ENCODE measurements at places on chromosomes 12 and 14.

DNA sequence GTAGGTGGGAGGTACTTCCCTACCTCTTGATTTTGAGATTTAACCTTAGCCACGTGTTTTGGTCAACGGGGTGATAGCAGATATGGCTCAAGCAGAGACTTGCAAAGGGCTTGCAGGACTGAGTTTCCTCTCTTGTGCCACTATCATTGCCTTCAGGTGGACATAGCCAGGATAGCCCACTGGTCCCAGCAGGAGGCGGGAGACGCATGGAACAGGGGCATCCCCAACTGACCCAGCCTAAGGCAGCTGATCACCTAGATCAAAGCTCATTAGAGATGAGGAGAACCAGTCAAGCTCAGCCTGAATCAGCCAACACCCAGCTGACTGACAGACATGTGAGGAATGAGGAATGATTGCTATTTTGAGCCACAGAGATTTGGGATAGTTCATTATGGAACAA, 49.6 kb downstream of the CALM1 start:
- no peak for DNase-seq

- DNase-seq = no peak
These were observed 19.7 kb downstream of the IAPP start for GRCh38 chr12:21392384-21392783.

GRCh38 chr14:64788706-64789105, 84.5 kb downstream of the PLEKHG3 start:
- no peak for DNase-seq

DNA sequence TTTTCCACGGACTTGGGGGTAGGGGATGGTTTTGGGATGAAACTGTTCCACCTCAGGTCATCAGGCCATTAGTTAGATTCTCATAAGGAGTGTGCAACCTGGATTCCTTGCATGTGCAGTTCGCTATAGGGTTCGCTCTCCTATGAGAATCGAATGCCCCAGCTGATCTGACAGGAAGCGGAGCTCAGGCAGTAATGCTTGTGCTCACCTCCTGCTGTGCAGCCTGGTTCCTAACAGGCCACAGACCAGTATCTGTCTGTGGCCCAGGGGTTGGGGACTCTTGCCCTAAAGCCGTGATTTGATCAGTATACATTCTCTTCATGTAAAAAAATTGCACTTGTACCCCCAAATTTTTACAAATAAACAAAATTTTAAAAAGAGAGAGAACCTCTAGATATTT, 219.4 kb upstream of the CPNE8 start:
- DNase-seq = no peak

DNA sequence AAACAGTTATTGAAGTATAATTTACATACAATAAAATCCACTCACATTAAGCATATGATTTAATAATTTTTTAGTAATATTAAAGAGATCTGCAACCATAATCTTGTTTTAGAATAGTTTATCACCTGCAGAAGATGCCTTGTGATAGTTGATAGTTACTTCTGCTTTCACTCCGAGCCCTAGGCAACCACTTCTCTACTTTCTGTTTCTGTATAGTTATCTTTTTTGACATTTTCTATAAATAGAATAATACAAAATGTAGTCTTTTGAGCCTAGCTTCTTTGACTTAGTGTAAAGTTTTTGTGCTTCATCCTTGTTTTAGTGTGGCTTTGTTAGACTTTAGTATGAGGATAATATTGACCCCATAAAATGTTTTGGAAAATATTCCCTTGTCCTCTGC, 111.0 kb downstream of the MNAT1 start:
- DNase-seq = no peak

- DNase-seq = no peak
These were observed 11.3 kb upstream of the KCNH3 start for GRCh38 chr12:49527361-49528130.

DNA sequence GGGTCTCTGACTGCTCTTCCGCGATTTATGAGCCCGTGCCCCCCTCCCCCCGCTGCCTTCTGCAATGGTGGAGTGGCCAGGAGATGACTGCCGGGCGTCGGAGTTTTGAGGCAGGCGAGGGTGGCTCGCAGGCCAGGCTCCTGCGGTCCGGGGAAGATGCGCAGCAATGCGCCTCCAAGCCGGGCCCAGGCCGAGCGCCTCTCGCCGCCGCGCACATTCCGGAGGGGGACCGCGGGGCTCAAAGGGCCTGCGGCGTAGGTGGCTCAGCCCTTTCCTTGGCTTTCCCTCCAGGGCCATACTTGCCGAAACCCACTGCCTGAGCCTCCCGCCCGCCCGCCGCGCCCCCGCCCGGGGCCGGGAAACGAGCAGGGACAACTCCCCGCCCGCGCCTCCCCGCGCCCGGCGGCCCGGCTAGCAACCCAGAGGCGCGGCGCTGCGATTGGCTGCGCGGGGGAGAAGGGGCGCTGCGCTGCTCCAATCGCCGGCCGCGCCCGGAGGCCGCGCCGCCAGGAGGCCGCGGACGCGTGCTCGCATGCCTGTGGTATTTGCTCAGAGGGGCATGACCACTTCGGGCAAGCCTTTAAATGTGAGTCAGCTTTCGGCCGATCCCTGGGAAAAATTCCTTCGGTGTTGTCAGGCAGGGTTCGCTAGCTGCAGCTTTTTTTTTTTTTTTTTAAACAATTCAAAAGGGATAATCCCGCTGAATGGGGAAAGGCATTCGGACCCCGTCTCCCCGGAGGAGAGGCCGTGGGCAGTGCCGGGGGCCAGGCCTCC, 157.9 kb upstream of the PARP11 start:
- peak; percentile 66 for DNase-seq

- no peak for DNase-seq
These were observed 7.6 kb downstream of the VPS37B start for GRCh38 chr12:122888232-122888752.

DNA sequence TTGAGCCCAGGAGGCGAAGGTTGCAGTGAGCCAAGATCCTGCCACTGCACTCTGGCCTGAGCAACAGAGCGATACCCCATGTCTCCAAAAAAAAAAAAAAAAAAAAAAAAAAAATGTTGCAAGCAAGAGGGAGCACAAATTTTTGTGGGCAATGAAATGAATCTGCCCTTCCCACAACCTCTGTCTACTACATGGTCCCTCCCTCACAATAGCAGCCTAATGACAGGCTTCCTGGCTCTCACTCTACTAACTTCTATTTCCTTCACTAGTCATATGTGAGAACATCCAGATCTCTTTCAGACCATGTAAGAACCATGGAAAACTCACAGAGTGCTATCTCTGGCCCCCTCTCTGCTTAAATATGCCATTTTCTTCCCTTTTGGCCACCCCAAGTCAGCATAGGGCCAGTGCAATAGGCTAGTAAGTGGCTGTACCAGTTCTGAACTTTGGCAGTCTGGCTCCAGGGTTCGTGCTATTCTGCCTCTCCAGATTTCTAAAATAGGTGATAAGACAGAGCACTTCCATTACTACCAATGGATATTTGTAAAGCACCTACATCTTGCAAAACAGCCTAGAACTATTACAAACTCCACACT, 7.1 kb downstream of the OSBPL8 start:
- no peak for DNase-seq

- no peak for DNase-seq
These were observed 142.7 kb downstream of the RAD51B start for GRCh38 chr14:67962215-67962644.

- no peak for DNase-seq
These were observed 474 bp downstream of the FITM1 start for GRCh38 chr14:24130717-24131548.

GRCh38 chr12:121214166-121214777, 4.3 kb downstream of the P2RX4 start:
- no peak for DNase-seq

- DNase-seq = no peak
These were observed 17.7 kb upstream of the ANP32D start for GRCh38 chr12:48454667-48455066.

- no peak for DNase-seq
These were observed 51.3 kb upstream of the PLBD1 start for GRCh38 chr12:14618983-14619382.

- DNase-seq = no peak
These were observed 5.9 kb downstream of the RIN3 start for GRCh38 chr14:92519246-92520101.

DNA sequence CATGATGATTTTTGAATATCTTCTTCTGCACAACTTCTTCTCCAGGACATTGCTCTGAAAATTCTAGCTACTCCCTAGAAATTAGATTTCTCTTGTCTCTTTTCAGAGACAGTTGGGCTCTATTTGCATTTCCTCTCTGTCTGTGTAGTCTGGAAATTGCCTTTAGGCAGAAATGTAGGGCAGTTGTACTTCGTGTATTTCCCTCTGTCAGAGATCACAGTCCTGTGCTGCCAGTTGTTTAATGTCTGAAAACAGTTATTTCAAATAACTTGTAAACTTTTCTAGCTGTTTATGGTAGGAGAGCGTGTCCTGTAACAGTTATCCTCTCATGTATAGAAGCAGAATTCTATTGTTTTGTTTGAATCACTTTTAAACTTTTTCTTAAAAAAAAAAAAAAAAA, 86.9 kb downstream of the TTLL5 start:
- DNase-seq = no peak

GRCh38 chr14:63717702-63718101, 10.2 kb downstream of the SGPP1 start:
- no peak for DNase-seq

DNA sequence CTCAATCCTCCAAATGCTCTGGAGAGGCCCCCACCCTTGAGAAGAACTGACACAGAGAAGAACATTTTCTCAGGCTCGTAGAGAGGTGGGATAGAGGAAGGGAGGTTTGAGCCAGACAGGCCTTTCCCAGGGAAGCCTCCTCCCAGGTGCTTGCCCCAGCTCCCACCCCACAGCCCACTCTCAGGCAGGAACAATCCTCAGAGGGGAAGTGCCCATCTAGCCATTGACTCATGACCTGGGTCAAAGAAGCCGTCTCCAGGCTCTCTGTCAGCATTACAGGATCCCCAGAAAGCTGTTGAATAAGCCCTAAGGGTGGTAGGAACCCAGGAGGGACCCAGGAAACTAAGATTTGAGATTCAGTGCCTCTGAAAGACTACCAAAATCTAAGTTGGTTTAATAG, 3.8 kb downstream of the AQP6 start:
- no peak for DNase-seq

DNA sequence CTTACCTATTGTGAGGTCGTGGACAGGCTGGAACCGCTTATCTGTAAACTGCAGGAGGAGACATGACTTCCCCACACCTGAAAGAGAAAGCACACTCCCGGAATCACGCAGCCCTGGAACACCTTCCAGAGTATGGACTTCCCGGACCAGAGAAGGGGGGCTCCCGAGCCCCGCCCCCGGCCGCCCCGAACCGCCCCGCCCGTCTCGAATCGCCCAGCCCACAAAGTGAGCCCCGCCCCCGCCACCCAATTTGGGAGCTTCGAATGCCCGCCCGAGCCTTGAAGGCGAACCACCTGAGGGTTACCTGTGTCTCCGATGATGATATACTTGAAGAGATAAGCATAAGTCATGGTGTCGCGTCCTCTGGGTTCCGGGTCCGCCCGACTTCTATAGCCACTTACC, 235 bp downstream of the RAB2B start:
- peak; percentile 71 for DNase-seq

DNA sequence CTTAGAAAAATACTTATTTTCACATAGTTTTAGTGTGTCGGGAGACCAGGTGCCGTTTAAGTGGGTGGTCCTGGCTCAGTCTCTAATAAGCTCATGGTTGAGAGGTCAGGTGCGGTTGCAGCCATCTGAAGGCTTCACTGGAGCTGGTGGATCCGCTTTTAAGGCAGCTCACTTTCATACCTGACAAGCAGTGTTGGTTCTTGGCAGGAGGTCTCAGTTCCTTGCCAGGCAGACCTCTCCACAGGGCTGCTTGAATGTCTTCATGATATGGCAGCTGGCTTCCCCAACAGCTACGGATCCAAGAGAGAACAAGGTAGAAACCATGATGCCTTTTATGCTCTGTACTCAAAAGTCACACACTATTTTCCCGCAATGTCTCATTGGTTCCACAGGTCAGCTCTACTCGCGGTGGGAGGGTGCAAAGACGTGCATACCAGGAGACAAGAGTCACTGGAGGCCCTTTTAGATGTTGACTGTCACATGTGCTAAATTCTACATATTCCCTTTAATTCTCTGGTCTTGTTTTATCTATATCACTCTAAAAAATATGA, 8.0 kb upstream of the ZDHHC17 start:
- no peak for DNase-seq

GRCh38 chr12:80763874-80764273, 47.2 kb downstream of the MYF5 start:
- DNase-seq = no peak

GRCh38 chr12:121963341-121964018, 45.1 kb downstream of the CFAP251 start:
- DNase-seq = no peak

Data from stimulated activated CD4-positive, alpha-beta T cell treated with anti-CD3 and anti-CD28 coated beads, Interleukin-15, amount 100 ng/mL, for 48 hours (primary cell).